ENCODE measurements at places on chromosomes 2 and 18.

GRCh38 chr2:77566131-77566530 is 44.0 kb upstream of the LRRTM4 start:
- DNase-seq: no peak

GRCh38 chr2:222854773-222855700 is 5.8 kb upstream of the ACSL3 start:
- no peak for DNase-seq

DNA sequence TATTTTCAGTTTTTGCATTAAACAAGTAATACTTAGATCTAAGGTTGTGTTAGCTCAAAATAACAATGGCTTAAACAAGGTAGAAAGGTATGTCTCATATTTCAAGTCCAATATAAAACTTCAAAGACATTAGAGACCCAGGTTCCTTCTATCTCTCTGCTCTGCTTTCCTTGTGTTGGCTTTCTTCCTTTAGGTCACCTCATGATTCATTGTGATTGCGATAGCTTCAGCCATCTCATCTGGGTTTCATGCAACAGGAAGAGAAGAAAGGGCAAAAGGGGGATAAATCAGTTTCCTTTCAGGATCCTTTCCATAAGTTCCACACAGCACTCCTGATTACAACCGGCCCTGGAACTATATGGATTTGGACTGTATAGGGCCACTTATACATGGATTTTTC is 16.0 kb upstream of the TBR1 start:
- DNase-seq: no peak

DNA sequence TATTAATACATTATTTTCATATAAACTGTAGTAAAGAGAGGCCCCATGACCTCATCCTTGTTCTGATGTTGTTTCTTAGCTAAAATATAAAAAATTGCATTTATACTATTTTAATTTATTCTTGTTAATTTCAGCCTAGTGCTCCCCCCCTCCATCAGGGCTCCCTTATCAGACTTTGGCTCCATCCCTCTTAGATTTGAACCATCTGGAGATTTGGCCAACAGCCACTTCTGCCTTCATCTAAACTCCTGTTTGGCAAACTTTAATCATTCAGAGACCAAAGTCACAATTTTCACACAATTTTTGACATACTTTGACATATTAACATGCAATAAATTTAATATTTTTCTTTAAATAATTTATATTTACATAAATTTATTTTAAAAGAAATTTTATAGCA is 569.3 kb downstream of the TDRD15 start:
- DNase-seq: no peak

DNA sequence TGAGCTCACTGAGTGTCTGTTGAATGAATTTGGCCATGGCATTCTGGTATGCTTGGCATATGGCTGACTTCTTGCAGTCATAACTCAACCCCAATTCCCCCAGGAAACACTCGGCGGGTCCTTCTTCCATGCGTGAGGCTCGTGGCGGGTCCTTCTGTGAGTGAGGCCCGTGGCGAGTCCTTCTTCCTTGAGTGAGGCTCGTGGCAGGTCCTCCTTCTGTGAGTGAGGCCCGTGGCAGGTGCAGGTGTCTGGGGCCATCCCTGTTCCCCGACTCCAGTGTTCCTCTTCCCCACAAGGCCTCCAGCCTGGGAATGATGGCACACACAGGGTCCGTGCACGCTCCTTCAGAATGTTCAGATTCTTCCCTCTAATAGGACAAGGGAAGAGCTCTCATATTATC is 169.0 kb downstream of the EIPR1 start:
- DNase-seq: no peak

DNA sequence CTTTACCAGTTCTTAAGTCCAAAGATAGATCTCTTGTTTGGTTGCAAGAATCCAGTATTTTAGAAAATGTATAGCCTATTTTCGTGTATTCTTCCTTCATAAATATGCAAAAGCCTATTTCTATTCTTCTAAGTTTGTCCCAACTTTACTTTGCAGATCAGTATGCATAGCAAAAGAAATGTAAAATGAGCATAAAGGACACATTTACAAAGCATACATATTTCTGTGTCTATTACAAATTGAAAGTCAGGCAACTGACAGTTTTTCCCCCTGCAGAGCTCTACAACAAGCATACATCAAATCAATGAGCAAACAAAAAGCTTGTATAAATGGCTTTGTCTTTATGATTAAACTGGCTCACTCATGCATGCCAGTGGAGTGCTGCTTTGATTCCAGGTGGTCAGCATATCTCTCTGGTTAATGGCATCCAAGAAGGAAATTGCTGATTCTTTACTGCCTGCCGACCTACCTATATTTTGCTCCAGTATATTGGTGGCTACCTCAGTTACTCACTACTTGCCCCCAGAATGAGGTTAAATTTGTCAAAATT is 10.0 kb upstream of the VPS54 start:
- DNase-seq: peak; percentile 64

- no peak for DNase-seq
Measured at GRCh38 chr2:220270481-220271070, 643.1 kb downstream of the SLC4A3 start.

DNA sequence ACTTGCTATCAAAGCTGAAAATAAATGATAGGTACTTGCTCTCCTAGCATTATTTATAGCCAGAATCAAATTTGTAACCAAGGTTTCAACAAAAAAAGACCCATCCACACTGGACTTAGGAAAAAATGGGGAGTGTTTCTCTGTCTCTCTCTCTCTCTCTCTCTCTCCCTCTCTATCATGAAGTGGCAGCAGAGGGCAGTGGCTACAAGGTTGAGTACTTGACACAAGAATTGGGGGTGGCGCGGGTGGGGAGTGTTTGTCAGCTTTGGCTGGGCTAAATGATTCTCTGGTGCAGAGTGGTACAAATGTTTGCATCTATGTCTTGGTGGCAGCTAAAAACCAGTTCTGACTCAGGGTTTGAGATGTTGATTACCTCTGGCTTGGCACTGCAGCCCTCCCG is 85.0 kb downstream of the RBM43 start:
- DNase-seq: no peak

- no peak for DNase-seq
Measured at GRCh38 chr2:2024751-2025481, 280.6 kb upstream of the PXDN start.

- no peak for DNase-seq
Measured at GRCh38 chr2:98114643-98115330, 27.8 kb downstream of the VWA3B start.

- no peak for DNase-seq
Measured at GRCh38 chr2:45330108-45330507, 281.0 kb downstream of the SRBD1 start.

DNA sequence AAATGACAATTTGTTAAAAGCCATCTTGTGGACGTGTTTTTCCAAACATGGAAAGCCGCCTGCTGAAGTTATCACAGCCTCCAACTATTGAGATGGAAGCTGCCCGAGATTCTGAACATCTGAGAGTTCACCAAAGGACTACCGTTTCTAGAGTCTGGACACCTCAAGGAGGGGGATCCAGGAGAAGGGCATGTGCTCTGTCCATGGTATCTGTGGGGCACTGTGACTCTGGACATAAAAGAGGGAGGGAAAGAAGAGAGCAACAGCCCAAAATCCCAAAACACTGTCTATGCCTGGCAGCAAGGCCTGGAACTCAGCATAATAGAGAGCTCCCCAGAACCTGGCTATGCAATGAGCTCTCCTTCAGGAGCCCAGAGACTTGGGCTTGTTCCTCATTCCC is 319.9 kb downstream of the EN1 start:
- DNase-seq: no peak

- DNase-seq: no peak
Measured at GRCh38 chr2:214895469-214895868, 86.0 kb upstream of the BARD1 start.

DNA sequence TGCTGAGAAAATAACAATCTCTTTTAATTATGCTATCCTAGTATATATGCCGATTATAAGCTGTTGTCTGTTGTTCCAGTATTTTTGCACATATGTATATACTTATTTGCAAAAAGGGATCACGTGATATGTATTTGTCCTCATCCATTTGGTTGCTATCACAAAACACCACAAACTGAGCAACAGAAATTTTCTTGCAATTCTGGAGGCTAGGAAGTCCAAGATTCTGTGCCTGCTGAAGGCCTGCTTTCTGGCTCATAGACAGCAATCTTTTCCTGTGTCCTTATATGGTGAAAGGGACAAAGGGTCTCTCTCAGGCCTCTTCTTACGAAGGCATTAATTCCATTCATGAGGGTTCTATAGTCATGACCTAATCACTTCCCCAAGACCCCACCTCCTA is 186.5 kb downstream of the LPIN1 start:
- DNase-seq: no peak

DNA sequence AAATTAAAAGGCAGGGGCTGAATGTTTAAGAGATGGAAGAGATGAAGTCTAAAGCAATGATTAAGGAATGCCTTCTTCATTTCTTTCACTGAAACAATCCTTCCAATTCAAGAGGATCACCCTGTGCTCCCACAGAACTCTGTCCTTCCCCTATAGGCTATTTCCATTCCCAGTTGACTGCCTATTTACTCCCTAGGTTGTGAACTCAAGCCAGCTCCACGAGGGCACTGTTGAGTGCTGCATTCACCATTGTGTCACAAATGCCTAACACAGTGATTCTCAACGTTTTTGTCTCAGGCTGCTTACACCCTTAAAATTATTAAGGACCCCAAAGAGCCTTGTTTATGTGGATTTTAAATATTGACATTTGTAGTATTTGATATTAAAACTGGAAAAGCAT is 112.4 kb downstream of the AOX1 start:
- DNase-seq: no peak

DNA sequence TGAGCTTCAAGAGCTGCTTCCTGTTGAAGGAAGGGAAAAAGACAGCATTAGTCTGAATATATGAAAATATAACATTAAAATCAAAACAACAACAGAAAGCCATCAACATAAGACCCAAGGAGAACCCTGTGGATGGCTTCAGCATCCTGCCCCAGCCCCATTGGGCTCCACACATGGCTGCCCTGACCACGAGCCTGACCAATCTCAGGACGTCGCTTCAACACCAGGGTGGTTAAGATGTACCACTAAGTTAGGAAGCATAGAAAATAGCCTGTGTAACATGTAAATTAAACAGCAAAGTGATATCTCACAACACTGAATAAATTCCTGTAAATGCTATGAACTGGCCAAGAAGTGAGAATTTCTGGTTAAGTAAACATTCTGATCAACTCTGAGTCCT is 77.2 kb upstream of the CD226 start:
- DNase-seq: no peak

GRCh38 chr2:210713122-210713521 is 156.7 kb downstream of the CPS1 start:
- DNase-seq: no peak

DNA sequence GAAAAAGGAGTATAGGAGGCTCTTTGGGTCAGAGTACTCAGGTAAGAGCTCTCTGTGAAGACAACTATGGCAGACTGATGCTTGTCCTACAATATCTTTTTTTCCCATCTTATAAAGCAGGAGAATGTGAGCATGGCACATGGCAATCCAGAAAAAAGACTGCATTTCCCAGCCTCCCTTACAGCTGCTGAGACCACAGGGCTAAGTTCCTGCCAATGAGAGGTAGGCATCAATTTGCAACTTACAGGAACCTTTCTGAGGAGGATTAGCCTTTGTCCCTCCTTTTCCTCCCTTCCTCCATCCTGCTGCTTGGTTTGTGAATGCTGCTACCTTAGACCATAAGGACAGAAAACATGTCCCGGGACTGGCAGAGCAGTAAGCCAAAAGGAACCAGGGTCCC is 37.8 kb upstream of the ST8SIA5 start:
- no peak for DNase-seq

DNA sequence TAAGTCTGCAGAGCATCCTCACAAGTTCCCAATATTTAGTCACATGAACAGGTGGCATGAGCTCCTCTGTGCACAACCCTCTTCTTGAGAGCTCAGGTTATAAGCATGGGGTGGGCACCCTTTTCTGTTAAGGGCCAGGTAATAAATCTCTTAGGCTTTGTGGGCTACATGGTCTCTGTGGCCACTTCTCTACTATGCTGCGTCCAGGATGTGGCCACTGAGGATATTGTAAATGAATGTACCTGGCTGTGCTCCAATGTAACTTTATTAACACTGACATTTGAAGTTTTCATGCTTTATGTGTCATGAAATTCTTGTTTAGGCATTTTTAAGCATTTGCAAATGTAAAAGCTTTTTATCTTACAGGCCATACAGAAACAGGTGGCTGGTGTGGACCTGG is 116.8 kb upstream of the ST6GAL2 start:
- DNase-seq: no peak

DNA sequence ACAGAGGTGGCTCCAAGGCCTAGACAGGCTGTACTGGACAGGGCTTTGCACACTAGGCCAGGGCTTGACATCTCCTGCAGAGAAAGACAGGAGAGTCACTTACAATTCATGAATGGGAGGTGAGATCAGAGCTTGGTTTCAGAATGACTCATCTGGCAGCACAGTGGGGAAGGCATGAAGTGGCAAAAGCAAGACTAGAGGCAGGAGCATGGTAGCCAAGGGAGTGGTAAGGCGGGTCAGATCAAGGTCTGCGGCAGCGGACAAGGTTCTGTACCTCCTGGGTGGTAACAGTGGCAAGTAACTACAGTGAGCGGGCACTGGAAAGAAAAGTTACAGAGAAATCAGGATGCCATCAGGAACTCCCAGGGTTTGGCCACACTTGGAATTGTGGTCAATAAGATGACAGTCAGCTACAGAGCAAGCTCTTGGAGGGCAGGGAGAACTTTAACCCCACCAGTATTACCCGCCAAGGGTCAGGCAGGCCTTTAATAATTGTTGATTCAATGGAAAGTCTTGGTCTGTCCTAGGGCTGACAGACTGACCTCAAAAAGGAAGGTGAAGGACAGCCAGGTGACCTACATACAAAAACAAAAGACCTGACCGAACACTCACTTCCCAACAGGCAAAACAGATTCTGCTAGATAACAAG is 5.7 kb downstream of the MCFD2 start:
- DNase-seq: no peak
